Activated T-helper 1 cell treated with anti-CD3 and anti-CD28 coated beads, Interleukin-2, amount 50 U/mL, for 16 hours (primary cell): ENCODE measurements at places on chromosomes 2 and 18.

GRCh38 chr2:25383806-25384205, 42.1 kb upstream of the DNMT3A start:
- no peak for DNase-seq

- DNase-seq: no peak
Measured at GRCh38 chr2:233603520-233603919, 13.9 kb upstream of the UGT1A8 start.

DNA sequence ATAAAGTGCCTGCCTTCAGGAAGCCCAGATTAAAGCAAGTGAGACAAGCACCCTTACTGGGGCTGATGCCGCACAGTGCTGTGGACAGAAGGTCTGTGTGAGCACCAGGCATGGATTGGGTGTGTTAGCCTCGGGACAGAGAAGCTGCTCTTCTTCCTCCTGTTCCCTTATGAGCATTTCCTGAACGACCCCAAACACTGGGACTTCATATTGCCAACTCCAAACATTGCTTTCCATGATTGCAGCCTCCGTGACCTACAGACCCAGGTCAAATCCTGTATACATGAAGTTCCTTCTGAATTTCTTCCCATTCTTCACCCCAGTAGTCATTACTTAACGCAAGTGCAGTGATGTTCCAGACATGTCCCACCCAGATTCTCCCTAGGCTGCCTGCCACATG, 129.8 kb upstream of the ALKAL2 start:
- DNase-seq: no peak

DNA sequence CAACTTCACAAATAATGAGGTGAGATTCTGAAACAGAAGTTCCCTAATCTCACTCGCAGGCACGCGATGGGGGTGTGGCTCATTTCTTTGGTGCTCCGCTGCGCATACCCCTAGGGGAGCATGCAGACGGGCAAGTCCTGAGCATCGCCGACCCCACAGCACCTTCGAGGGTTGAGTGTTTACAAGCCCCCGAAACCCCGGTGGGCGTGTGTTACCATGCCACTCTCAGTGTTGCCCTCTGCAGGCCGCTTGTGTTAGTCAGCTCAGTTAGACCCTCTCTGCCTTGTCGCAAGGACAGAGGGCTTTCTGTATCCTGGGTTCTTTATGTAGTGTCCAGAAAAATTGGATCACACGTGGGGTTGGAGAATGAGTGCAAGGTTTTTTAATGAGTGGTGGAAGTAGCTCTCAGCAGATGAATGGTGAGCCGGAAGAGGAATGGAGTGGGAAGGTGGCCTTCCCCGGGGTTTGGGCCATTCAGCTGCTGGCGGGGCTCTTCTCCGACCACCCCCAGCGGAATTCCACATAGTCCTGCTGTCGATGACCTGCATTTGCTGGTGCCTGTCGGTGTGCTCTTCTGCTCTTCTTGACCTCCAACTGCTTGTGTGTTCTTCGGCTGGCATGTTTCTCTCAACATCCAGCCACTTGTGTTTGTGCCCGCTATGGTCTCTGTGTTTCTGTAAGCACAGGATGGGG, 191.3 kb downstream of the RPRM start:
- no peak for DNase-seq

GRCh38 chr18:79401494-79402208, 5.9 kb downstream of the NFATC1 start:
- no peak for DNase-seq

- DNase-seq: no peak
Measured at GRCh38 chr2:144523596-144524117, 3.7 kb upstream of the ZEB2 start.

DNA sequence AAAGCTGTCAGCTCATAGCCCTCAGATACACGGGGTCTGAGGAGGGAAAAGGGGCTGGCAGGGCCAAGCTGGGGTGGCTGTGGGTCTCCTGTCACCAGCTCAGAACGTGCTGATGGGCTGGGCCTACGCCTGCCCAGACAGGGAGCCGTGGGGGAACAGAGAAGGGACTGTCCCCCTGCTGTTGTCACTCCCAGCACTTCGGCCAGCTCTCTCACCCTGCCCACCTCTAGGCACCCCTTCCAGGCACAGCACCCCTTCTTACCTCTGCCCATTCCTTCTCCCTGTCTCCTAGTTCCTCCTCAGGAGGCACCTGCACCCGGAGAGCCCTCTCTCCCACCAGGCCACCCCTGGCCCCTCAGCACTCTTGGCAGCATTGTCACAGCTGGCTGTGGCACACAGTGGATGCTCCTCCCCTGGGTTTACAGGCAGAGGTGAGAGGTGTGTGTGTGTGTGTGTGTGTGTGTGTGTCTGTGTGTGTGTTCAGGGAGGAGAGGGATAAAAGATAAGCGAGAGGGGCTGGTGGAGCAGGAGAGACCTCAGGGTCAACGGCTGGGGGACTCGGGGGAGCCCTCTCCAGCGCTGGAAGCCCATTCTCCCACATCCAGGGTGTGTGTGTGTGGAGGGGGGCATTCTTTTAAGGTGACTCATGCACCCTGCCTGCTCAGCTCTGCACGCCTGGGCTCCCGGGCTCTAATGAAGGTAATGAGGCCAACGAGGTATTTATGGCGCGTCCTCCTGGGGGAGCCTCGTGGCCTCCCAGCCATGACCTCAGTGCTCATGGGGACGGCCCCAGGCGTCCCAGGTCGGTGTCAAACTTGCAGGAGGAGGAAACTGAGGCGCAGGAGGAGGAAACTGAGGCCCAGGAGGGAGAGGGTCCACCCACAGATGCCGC, 66.1 kb upstream of the SMAD7 start:
- DNase-seq: no peak

DNA sequence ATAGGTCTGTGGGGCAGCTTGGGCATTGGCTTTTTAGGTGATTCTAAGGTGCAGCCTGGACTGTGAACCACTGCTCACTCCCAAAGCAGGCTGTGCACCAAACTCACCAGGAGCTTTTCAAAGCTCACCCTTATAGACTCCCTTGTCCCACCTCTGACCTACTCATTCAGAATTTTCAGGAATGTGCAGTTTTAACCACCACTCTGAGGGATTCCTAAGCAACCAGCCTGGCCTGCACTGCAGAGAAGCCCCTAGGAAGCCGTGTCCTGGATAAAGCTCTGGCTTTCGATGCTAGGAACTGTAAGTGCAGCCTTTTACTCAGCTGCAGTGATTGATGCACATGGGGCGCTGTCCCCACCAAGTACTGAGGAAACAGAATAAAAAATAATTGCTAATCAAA, 33.0 kb downstream of the MRO start:
- no peak for DNase-seq
